ENCODE measurements at places on chromosomes 4 and X.

GRCh38 chrX:107451731-107452130 lies 2.3 kb downstream of the FRMPD3 start:
- DNase-seq: no peak

- no peak for DNase-seq
Observed at GRCh38 chr4:74174941-74175340, 17.0 kb downstream of the MTHFD2L start.

GRCh38 chr4:71752383-71753042 lies 31.4 kb downstream of the GC start:
- DNase-seq: no peak

DNA sequence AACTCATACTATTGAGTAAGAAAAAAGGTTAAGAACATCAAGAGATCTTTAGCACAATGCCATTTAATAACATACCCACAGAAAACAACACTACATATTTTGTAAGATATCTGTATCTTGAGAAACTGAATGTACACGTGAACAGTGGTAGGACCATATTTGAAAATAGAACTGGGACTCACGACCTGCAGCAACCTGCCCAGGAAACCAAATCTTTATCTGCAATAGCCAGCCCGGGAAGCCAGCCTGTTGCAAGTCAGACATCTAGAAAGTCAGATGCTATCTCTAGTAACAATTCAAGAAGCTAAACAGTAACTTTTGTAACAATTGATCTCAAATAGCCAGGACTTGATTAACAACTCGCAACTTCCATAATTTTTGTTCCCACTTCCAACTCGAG lies 52.6 kb upstream of the SOD3 start:
- DNase-seq: no peak

DNA sequence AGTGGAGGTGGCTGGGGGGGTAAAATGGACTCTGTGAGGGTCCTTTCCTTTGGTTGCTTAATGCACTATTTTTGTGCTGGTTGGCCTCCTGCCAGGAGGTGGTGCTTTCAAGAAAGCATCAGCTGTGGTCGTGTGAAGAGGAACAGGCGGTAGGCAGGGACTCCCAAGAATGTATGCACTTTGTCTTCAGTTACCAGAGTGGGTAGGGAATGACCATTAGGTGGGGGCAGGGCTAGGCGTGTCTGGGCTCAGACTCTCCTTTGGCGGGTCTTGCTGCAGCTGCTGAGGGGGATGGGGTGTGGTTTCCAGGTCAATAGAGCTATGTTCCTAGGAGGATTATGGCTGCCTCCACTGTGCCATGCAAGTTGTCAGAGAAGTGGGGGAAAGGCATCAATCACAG lies 509.0 kb downstream of the PCDH19 start:
- no peak for DNase-seq

- no peak for DNase-seq
Observed at GRCh38 chr4:160510928-160511327, 1408.0 kb downstream of the RAPGEF2 start.

- DNase-seq: no peak
Observed at GRCh38 chr4:111960241-111960667, 185.0 kb upstream of the FAM241A start.

GRCh38 chr4:139050446-139050845 lies 34.9 kb downstream of the NOCT start:
- no peak for DNase-seq

DNA sequence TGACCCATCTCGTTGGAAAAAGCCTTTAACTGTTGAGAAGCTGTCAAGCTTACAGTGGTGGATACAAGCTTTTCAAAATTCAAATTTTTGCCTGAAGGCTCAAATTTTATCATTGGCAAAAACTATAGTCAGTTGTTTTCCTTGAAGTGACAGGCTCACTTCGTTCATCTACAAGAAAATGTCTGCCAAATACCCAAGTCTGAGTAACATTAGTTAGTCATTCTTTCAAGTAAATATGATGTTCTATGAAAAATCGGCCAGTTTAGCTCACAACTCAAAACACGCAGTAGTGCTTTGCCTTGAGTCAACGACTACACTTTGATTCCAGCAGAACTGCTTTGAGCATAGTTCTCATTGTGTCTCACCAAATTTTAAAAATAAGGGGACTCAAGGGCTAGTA lies 170.3 kb upstream of the MAMLD1 start:
- no peak for DNase-seq

- DNase-seq: no peak
Observed at GRCh38 chrX:98065151-98065550, 1181.4 kb downstream of the RPA4 start.
